ENCODE measurements at places on chromosomes 16 and 17.
A peak's percentile ranks its signal among the peaks of the same experiment; 100 is the strongest.

DNA sequence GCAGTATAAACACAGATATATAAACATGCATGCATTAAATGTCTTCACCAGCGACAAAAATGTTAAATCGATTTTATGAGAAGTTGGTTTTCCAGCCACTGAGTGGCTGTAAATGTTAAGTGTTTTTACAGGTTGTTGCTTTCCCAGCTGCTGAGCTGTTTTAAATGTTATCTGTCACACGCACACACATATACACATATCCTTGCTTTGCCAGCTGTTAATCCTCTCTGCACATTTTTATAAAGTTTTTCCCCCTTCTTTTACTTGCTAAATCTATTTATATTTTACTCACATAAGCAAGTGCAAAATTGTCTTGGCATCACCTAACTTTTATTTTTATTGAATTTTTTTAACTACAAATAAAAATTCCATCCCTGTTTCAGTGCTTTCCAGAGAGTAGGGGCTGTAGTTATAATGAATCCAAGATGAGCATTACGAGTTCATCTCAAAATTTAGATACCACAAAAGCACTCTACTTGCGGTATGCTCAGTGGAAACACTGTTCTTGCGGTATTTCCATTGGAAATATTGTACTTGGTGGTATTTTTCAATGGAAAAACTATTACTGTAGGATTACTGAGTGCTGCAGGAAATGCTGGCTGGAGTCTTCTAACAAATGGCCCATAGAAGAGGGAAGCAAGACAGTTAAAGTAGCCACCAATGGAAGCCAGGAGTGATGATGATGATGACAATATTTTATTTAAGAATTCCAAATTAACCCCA lies 124.9 kb upstream of the KCNJ16 start:
- DNase-seq = no peak

- no peak for DNase-seq
These were observed 57.6 kb downstream of the AMFR start for GRCh38 chr16:56367764-56368163.

- DNase-seq = no peak
These were observed 629 bp upstream of the UNC119 start for GRCh38 chr17:28553000-28553505.

- DNase-seq = no peak
These were observed 139.2 kb upstream of the HS3ST2 start for GRCh38 chr16:22674832-22675191.

DNA sequence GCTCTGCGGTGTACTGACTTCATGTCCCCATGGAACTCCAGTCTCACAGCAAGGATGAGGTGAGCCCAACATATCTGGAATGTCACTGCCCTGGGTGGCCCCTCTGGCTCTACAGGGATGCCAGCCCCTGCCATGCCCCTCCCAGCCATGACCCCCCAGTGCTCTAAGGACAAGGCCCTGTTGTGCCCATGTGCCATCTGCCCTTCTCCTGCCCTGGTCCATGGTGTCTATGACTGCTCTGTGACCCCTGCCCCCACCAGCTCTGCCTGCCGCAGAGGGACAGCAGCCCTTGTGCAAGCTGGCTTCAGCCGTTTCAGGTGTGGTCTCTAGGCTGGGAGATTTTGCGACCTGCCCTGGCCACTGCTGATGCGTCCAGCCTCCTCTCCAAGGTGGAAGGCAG lies 40.3 kb downstream of the TK2 start:
- no peak for DNase-seq

DNA sequence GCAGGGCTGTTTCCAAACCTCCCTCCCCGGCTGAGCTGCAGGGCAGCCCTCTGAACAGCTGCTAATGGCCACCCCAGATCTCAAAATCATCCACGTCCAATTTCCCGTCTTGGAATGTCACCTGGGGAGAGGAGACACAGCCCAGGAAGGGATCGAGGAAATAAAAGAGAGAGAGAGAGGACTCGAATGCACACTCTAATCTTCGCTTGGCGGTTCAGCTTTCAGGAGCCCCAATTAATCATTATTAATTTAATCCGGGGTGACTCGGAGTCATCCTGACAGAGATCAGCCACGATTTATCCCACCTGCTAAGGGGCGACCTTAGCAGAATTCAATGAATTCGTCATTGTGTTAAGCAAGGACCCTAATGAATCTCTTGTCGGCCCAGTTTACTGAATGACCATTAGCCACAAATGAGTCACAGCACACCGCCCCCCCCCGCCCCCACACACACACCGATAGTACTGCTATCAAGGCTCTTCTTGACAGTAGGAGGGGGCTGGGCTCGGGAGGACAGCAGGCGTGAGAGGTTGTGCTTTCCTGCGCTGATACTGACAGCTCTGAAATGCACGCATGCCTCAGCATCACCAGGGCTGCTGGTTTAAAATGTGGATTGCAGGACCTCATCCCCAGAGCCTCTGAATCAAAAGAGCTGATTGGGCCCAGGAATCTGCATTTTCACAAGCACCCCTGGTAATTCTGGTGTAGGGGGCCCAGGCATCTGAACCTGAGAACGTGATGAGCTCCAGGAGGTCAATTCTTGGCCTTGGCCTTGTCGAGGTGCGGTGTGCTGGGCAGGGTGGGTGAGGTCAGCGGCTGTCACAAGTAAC lies 190.0 kb upstream of the CIBAR2 start:
- DNase-seq = peak; percentile 42

- no peak for DNase-seq
These were observed 35.7 kb upstream of the METTL9 start for GRCh38 chr16:21563676-21564075.

DNA sequence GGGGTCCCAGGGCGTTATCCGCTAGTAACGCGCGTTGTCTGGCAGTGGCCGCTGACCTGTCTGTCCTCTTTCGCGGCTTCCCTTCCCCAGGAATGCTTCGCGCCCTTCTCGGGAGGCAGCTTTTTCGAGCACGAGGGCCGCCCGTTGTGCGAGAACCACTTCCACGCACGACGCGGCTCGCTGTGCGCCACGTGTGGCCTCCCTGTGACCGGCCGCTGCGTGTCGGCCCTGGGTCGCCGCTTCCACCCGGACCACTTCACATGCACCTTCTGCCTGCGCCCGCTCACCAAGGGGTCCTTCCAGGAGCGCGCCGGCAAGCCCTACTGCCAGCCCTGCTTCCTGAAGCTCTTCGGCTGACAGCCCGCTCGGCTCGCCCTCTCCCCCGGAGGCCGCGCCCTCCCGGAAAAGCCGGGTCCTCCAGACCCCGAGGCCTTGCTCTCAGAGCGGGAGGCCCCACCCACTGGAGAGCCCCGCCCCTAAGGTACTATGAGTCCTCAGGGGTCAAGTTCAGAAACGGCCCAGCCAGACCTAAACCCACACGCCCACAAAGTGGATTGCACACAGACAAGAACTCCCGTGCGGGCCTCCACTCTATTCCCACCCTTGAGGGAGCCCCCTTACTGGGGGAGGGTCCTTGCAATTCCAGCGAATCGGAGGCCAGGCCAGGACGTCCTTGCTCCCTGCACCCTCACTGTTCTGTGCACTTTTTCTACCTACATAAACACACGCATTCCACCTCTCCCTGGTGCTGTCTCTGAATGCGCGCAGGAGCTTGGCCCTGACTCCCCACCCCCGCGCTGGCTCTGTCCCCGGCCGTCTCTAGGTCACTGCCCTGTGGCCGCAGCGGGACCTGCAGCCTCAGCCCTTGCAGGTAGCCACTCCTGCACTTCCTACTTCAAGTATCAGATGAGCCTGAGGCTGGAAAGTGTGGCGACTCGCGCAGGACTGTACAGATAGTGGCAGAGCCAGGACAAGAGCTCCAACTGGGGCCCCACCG lies 5.4 kb upstream of the SLC5A2 start:
- no peak for DNase-seq

DNA sequence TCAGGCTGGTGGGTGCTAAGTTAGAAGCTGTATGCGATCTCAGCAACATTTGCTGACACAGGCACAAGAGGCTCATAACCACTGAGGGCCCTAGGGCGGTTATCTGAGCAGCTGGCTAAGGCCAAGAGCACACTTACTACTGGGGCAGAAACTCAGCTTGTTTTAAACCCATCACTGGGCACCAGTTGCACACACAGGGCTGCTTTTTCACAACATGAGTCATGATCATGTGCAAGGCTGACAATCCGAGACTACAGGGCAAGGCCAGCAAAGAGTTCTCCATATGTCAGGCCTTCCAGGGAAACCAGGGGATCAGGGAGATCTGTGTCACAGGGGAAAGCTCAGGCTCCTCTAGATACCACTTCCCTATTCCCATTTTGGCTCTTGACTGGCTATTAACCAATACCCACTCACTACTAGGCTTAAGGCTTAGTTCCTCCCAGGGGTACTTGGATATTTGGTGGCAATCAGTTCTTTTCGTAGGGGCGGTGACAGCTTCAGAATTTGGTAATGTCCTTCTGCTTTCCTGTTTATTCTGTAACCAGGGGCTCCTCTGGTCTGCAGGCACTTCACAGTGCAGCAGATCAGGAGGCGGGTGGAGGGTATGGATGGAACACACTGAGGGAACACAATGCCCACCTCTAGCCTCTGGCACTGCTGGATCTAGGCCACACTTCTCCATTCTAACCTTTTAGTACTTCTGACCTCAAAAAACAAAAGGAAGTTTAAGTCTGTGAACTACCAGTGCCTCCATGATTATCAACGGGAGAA lies 44.9 kb upstream of the ERN1 start:
- peak; percentile 55 for DNase-seq

DNA sequence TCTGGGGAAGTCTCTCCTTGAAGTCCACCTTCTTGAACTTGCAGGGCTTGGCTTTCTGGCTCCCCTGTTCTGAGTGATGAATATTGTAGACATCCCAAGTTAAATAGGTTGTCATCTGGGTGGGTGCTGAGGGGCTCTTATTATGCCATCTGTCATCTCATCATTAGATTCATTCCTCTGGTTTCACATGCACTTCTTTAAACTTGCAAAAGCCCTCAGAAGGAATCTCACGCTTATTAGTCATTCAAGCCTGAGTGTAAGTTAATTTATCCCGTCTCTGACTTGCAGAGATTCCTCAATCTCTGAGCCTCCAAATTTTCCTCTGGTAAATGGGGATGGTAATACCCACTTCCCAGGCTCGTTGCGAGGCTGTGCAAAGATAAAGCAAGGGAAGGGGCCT lies 5.7 kb downstream of the MGAT5B start:
- peak; percentile 70 for DNase-seq

DNA sequence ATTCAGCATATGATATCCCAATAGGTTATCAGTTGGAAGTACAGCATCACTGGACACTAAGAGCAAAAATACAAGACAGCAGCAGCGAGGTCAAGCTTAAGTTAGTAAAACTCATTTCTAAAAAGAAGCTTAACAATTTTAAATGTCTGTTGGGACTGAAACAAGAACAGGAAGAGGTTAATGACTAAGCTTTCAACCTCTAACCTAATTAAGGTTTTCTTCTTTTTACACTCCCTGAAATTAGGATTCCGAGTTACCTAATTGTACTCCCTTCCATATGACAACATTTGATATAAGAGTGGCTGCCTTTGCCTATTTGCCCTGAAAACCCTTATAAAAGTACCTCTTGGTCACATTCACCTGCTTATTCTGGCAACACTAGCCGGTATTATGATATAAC lies 34.3 kb downstream of the CPSF4L start:
- DNase-seq = no peak

DNA sequence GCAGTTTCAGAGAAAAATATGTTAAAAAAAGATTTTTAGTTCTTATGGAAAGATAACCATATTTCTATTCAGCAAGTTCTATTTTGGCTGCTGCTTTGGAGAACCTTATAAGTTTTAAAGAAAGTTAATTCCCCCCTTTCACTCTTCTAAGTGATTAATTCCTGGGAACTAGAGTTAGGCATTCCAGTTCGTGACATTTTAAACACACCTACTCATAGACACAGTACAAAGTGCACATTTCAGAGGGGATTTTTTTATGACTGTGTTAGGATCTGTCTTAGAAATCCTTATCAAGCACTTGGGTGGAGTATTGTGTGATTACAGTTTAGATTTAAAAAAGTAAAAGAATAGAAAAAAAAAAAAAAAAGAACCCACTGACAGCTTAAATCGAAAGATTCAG lies 3.5 kb upstream of the CDH11 start:
- DNase-seq = peak; percentile 27

- no peak for DNase-seq
These were observed 29.0 kb upstream of the ATP2C2 start for GRCh38 chr16:84339311-84339710.

GRCh38 chr16:8646326-8647053 lies 25.0 kb downstream of the METTL22 start:
- DNase-seq = no peak

GRCh38 chr16:86768228-86768791 lies 190.0 kb downstream of the FOXL1 start:
- peak; percentile 51 for DNase-seq

DNA sequence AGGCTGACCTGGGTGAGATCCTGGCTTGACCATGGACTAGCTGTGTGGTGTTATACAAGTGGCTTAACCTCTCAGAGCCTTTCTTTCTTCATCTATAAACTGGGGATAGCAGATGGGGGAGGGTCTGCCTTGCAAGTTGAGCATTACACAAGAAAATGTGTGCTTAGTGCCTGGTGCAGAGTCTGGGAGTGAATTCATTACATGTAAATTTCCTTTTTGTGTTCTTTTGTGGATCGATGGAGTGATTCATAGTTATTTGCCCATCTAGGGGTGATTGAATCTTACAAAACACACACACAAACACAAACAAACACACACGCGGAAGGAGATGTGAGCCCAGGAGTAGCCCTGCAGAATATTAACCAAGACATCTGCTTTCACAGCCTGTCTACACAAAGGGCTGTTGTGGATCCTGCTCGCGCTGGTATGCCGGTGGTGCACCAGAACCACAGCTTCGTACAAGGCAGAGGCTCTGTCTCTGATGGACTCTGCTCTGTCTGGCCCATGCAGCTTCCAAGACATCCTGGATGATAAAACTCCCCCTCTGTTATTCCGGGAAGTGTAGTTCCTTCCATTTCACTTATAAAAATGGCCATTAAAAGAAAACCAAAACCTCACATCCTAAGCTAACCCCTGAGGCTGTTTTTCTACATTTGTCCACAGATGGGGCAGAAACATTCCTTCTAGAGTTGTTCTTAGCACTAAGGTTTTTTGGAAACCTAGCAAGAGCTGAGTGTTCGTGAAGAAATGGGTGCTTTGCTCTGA lies 86.1 kb downstream of the UTP18 start:
- no peak for DNase-seq

DNA sequence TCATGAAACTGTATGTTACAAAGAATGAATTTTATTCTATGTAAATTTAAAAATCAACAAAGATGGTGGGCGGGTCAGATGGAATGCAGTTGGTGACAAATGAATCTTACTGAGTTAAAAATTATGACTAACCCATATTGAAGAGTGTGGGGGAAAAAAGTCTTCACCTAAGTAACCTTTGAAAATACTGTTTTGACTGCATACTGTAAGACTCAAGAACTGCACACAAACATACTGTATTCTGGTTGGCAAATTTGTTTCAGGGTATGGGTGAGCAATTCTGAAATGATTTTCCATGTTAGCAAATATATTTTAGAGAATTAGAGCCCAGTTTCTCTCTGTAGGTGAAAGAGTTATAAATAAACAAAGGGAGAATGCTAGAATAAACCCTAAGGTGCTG lies 153.7 kb upstream of the KCNJ18 start:
- DNase-seq = no peak

DNA sequence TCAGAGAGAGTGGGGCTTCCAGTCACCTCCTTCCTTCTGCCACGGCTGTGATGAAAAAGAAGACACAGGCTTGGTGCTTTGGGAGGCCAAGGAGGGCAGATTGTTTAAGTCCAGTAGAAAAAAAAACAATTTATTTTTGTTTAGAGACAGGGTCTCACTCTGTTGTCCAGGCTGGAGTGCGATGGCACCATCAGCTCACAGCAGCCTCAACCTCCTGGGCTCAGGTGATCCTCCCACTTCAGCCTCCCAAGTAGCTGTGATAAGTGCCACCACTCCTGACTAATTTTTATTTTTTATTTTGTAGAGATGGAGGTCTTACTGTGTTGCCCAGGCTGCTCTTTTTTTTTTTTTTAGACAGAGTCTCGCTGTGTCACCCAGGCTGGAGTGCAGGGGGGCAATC lies 2.7 kb upstream of the MVD start:
- no peak for DNase-seq

Data from GM23248 (cell line).